ENCODE measurements at places on chromosomes 3 and 15. TPM values are rescaled to one million over a fixed set of nuclear protein-coding genes. Genes with fewer than 3 reads are reported as not detected.

GRCh38 chr15:49669288-49669687 is 48.4 kb downstream of the DTWD1 start:
- DNase-seq: no peak
- no peak overlapping the region for H3K4me3 ChIP-seq
- no peaks in the 10 kb centered on the region for H3K27me3 ChIP-seq

DNA sequence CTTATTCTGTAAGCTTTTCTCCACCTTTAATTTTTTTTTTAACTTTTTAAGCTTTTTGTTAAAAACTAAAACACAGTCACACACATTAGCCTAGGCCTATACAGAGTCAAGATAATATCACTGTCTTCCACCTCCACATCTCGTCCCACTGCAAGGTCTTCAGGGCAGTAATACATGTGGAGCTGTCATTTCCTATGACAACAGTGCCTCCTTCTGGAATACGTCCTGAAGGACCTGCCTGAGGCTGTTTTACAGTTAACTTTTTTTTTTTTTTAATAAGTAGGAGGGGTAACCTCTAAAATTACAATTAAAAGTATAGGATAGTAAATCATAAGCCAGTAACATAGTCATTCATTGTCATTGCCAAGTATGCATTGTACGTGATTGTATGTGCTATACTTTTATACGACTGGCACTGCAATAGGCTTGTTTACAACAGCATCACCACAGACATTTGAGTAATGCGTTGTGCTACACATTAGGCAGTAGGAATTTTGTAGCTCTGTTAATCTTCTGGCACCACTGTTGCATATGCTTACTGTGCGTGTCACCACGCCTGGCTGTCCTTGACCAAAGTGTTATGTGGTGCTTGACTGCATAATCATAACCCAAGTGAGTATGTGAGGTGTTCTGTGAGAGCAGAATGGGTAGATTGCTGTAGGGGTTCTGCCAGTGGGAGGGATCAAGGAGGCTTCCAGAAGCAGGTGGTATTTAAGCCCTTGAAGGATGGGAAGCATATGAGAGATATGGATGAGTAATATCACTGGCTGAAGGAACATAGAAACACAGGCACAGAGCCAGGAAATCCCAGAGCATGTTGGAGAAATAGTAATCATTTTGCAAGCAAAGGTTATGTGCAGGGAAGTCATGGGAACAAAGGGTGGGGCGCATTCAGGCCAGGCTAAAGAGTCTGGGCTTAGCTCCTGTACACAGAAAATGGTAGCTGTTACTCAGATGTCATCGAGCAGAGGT is 18.3 kb downstream of the FBXO22 start:
- no peak for DNase-seq
- H3K36me3 ChIP-seq: peaks cover 25% of the 10 kb centered on the region
- H3K4me3 ChIP-seq: no peak overlapping the region
- peaks cover 34% of the 10 kb centered on the region for H3K4me1 ChIP-seq
- H3K27me3 ChIP-seq: no peaks in the 10 kb centered on the region

The RLBP1 gene
- total RNA-seq: not detected

The CFAP100 gene
- total RNA-seq: 0.79 TPM
